ENCODE measurements at places on chromosomes 11 and 22.

DNA sequence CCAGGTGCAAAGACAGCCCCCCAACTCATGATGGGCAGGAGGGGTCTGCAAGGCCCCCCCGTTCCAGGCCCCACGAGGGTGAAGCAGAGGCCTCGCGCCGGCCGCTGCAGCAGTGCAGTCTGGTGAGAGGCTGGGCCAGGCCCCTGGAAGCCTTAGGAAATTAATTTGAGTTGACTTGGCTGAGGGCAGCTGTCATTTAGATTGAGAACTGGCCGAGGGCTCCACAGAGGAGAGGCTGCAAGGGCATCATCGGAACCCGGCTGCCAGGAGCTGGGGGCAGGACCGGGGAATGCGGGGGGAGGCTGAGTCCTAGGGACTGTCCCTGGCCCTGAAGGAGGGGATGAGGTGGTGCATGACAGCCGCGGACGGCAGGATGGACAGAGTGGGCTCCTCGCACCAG is 39.9 kb downstream of the MN1 start:
- DNase-seq, result no peak

- DNase-seq, result no peak
Measured at GRCh38 chr11:40797981-40798380, 661.5 kb downstream of the LRRC4C start.

GRCh38 chr11:96459751-96460150 is 69.9 kb downstream of the JRKL start:
- DNase-seq, result no peak

- DNase-seq, result no peak
Measured at GRCh38 chr11:66906061-66906733, 49.3 kb downstream of the LRFN4 start.

DNA sequence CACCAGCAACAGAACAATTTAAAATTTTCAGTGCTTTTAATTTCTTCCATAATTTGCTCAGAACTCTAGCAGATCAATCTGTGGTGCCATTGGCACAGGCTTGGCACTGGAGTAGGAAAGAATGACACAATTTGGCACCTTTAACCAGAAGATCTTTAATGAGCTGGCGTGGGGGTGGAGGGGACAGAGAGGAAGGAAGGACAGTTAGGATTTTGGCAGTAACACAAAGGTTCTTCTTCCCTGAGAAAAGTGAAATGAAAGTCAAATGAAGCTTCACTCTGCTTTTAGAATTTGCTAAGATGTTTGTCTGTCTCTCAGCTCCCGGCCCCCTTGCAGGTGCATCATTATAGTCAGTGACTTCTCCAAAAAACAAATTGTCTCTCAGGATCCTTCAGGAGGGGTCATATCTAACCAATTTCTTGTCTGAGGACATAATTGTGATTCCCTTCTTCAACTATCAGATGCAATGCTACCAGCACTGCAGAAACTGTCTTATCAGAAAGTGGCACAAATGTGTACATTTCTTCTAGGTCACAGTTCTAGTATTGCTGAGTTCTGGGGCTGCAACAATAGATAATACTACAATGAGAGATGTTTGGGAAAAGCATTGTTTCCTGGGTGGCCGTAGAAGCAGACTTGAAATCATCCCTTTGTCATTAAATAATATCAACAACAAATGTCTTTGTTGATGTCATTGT is 66.8 kb downstream of the CSTPP1 start:
- no peak for DNase-seq

DNA sequence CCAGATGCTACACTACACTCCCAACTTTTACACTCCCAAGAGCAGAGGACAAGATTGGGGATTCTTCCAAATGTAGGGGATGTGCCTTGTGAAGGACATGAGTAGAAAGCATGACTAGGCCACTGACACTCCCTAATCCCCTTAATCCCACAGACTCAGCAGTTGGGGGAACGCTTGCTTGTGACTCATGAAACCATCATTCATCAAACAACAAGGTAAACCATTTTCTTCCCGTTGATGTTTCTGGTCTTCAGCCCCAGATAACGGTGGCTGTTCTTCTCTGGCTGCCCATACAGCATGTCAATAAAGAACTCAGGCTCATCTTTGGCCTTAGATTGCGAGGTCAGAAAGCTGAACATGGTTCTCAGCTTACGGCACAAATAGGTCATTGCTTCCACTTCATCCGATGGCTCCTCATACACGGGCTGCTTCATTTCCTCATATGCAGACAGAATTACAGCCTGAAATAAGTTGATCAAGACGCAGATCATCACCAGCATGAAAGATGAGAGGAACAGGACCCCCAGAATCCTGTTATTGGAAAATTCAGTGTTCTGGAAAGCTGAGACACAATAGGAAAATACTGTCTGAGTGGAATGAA is 6.4 kb upstream of the CDPF1 start:
- no peak for DNase-seq

GRCh38 chr11:113014262-113015097 is 53.3 kb downstream of the NCAM1 start:
- DNase-seq, result no peak

DNA sequence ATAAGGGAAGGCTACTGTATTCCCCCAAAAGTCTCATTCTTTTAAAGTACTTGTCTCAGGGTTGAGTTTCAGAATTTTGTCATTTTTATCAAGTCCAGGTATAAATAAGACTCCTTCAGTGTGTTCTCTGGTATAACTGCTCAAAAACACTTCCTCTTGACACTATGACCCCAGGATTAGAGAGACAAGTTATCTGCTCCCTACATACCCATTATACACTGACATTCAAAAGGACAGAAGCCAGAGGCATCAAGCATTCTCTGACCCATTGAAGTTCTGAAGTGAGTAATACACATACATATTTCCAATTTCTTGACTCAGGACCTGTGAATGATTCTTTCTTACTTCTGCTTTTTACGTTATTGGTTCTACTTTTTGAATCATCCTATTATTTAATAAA is 447.8 kb upstream of the CNTN5 start:
- DNase-seq, result no peak

DNA sequence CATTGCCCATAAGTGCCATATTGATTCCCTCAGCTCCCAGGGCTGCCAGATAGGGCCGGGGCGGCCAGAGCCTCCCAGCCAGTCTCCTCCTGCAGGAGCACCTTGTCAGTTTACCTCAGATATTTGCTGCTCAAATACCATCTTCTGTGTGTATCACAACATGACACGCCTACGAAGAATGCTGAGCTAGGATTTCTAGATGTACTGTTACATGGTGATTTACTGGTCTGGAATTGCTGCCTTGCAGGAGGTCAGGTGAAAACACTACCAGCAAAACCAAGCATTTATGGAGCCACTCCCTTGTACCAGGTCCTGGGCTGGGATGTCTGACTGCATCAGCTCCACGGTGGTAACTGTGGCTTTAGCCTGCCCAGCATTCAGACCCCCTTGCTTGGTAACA is 11.8 kb downstream of the MICAL3 start:
- no peak for DNase-seq

GRCh38 chr11:6022956-6023355 is 7.6 kb downstream of the OR56A1 start:
- DNase-seq, result no peak

DNA sequence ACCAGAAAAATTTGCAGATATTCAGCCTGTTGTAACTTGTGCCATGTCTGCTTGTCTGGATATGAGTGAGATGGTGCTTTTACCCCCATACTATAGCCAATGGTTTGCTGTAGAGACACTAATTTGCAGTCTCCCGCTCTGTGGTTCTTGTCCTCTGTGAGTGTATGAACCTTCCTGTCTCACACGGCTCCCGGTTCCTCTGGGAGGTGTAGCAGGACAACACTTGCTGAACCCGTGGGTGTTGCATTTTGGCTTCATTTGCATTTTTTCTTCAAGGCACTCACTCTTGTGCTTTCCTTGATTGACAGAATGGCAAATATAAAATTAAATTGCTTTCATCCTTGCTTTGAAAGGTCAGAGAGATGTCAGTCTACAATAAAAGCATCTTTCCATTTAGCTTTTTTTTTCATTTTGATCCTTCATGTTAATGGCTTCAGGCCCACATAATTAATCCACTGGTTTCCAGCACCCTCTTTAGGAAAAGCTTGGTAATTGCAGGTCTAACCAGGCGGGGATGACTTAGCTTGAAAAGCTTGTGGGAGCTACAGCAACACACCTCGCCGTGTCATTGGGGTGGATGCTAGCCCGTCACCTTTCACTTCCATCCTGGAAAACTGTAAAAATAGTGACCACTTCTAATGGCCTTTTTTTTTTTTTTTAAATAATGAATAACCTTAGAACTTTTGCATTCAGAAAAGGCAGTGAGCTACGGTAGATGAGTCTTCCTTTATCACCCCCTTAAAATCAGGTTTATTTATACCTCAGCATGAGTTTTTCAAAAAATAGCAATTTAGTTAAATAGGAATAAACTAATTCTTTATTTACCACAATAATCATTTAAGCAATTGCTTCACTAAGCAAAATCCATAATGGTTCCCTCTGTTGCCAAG is 27.4 kb upstream of the ST14 start:
- peak; percentile 51 for DNase-seq

DNA sequence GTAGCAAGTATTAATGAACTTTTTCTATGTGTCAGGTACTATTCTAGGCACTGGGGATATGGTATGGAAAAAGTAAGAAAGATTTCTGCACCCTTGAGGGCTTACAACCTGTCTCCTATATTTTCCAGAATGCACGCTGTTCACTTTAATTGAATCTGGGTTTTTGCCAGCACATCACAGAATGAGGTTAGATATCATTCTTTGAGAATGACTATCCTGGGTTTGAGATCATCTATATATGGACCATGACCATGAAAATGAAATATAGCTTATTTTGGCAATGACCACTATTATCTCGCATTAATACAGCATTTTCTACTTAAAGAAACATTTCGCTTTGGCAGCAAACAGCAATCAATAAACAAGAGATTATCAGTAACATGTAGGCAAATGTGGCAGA is 46.9 kb downstream of the C11orf71 start:
- no peak for DNase-seq

GRCh38 chr11:25953006-25953405 is 378.9 kb upstream of the ANO3 start:
- no peak for DNase-seq

- no peak for DNase-seq
Measured at GRCh38 chr22:27630754-27631153, 170.8 kb downstream of the MN1 start.

- no peak for DNase-seq
Measured at GRCh38 chr11:57294225-57295131, 30.3 kb downstream of the TNKS1BP1 start.

DNA sequence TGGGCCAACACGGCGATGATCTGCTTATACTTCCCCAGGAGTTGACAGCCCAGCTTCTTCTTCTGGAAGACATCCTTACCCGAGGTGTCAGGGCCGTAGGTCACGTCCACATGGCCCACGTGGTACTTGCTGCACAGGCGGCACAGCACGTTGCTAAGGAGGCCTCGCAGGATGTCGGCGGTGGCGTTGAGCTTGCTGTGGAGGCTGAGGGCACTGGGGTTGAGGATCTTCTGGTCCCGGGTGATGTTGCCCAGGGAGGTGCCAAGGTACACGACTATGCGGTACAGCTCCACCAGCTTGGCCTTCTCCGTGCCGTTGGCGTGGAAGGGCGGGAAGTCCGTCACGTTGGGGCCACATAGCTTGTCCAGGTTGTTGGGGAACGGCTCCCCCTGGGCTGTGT is 2.9 kb downstream of the LIF start:
- DNase-seq, result no peak

DNA sequence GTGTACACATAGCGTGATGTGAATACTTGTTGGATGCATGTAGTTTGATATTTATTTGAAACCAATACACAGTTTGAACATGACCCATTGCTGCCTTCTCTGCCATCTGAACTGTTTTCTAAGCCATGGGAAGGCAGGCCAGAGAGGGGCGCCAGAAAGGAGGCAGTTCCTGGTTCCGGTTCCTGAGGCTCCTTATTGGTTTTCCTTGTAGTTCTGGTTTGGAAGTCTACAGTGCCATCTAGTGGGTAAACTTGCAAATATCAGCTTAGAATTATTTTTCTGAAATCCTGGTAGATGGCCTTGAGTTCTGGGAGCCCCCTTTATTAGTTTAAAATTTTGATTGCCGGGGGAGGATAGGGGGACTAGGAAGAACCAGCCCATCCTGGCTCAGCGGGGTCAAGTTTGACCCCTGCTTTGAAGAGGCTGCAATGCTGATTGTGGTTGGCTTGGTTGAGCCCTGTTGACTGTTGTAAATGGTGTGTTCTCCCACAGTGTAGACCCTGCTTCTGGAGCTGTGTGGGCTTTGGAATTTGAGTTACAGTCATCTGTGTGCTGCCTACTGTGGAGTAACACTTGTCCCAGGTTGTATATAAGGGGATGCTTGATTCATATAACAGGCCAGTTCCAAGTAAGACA is 48.4 kb downstream of the GRAMD1B start:
- no peak for DNase-seq

- DNase-seq, result no peak
Measured at GRCh38 chr11:36421546-36422155, 88.4 kb downstream of the TRAF6 start.

DNA sequence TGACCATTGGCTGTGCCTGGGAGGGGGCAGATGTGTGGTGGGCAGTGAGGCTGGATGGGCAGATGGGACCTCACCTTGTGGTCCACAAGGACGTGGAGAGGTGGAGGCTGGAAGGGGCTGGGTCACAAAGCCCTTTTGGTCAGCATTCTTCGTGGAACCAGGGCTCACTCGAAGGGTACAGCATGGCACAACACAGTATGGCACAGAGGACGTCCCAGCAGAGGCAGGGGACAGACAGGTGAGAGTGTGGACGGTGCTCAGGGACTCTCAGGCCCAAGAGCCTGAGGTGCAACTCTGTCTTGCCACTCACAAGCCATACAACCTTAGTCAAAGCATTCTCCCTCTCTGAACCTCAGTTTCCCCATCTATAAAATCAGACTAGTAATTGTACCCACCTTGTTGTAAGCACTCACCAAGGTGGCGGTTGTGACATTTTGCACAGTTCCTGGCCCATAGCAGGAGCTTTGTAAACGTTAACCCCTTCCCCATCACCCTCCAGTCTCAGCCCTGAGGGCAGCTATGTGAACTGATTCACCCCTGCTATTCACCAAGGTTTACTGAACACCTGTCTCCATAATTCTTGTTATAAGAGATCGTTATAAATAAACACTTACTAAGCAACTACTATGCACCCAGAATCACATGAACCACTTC is 11.6 kb upstream of the TSKU start:
- DNase-seq, result no peak

- DNase-seq, result no peak
Measured at GRCh38 chr11:12243911-12244550, 133.3 kb upstream of the PARVA start.

GRCh38 chr11:13098616-13099289 is 89.6 kb downstream of the RASSF10 start:
- DNase-seq, result no peak

DNA sequence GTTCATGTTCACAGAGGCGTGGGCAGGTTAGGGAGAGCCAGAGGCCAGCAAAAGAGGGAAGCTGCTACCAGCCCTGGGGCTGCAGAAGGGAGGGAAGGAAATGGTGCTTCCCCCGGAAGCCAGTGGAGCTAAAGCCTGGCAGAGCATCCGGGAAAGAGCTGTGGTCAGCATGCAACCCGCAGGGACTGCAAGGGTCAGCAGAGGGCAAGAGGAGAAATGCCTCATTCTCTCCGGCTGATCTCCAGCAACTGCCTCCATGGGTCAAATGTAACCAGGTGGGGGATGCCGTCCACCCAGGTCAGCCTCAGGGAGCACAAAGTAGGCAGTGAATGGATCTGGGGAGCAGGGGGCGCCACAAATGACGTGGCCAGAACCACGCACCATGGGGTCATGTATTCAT is 36.9 kb upstream of the PRR5 start:
- DNase-seq, result no peak
